ENCODE measurements at places on chromosomes 4 and X.

DNA sequence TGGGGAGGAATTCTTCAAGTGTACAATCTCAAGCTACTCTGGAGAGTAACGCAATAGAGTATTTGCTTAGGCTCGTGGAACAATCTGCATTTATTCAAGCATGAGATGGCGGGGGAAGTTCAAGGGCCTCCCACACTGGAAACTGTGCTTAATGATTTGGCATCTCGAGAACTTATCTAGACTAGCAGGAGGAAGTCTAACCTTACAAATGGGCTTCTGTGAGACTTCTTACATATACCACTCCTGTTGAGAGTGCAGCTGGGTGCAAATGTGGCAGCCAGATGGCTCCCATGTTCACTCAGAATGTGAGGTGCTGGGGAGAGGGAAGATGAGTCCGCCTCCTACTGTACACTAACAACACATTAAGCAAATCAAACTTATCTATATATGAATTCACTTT, 29.3 kb upstream of the PTPN13 start:
- no peak for DNase-seq

- no peak for DNase-seq
These were observed 151.4 kb upstream of the USP9X start for GRCh38 chrX:40933706-40934425.

DNA sequence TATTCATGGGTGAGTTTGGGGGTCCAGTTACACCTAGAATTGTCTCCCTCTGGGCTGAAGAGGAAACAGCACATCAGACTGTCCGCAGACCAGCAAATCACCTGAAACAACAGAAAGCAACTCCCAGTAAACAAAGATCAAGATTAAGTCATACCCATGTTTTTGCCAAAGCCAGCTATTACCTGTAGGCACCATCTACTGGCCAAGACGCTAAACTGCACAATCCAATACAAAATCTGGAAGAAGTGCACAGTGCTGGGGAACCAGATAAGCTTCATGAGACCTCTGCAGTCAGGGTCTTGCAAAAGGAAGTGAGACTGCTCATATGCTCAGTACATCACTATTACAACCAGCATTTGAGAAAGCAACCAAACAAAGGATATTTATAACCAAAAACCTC, 157.5 kb upstream of the ITM2A start:
- peak; percentile 4 for DNase-seq

DNA sequence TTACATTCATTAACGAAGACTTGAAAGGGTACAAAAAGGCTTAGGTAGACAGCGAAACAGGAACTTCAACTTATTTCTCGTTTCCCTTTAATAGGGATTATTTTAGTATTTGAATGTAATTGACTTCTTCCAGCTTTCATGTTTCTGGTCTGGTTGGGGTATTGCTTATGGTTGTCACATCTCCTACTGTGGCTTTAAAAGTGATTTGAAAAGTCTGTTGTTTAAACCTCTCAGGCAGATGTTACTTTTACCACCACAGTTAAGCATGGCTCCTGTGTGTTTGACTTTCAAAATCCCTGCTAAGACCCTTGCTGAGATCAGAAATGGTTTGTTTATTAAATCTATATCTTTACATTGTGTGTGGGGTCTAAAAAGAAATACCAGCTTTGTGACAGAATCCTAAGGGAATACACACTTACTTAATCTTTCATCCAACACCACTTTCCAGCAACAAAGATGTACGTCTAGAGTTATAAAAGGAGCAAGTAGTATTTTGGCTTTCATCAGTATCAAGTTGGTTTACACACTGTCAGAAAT, 661.2 kb downstream of the FAT4 start:
- DNase-seq, result no peak

DNA sequence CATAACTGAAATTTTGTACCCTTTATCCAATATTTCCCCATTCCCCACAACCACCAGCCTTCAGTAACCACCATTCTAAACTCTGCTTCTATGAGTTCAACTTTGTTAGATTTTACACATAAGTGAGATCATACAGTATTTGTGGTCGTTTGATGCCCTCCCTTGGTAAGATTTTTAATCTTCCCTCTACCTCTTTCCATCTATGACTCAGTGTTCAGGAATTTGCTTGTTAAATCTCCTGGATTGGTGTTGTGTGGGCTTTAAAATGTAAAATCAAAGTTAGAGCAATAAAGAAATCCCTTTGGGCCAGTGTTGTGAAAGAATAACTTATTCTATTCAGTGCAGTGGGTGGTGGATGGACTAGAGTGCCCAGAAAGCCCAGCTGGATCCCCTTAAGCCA, 37.4 kb downstream of the SLC16A2 start:
- peak; percentile 62 for DNase-seq

DNA sequence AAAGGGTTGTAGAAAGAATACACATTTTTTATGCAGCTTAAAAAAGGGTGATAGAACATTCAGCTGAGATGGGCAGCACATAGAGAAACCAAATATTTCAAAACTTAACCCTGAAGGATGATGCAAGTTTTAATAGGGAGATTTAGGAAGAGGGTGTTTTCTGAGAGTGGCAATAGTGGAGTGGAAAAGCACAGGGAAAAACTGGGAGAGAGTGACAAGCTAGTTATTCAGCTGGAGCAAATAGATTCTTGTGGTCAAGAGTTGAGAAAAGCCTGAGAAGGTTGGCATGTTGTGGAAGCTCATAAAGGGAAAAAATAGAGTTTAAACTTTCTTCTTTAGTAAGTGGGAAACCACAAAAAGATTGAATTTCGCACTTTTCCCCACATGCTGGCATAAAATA, 359.6 kb upstream of the PITX2 start:
- DNase-seq, result no peak

DNA sequence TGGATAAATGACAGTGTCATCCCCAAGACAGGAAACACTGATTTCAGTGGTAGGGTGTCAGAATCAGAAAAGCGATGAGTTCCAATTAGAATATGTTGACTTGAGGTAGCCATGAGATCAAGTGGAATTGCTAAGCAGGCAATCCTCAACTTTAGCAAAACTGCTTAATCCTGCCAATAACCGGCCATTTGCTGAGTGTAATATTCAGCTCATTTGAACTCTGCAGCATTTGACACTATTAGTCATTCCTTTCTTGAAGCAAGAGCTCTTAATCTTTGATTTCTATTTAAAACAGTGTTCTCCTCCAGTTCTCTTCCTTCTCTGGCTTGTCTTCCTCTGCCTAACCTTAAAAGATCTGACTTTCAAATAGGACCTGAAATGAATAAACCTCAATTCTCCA, 68.7 kb upstream of the DCLK2 start:
- no peak for DNase-seq

DNA sequence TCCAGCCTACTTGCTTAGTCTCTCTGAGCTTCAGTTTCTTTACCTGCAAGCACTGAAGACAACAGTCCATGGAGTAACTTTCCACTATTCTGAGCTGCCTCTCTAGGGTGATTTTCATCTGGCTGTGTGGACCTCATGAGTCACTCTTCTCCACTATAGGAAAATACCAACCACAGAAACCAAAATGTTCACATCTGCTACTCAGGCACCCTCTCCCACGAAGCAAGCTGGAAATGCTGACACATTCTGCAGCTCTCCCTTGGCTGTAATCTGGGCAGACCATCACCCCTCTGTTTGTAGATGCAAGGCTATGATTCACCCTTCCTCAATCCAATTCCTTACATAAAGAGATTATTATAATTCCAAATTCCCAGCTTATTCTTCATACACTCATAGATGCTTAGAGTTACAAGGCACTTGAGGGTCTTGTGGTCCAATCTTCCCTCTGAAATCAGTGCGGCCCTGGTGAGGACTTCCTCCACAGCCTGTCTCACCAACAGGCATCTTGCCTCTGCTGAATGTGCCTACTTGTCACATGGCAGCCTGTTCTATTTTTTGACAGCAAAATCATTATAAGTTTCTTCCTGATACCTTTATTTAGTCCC, 97.0 kb upstream of the LNX1 start:
- peak; percentile 93 for DNase-seq

DNA sequence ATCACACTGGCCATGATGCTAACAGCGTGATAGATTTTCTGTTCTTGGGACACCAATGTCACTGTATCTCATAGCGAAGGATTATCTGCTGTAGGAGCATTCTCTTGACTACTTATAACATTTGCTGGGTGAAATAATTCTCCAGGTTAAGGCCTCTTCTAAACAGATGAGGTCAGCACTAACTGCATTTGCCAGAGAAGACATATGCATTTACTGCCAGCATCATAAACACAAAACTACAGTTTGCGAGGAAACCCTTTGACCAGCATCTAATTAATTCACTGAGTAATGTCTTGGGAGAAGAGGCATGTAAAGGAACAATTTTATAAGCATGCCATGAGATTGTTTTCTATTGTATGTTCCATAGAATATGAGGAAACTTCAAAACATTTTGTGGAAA, 13.9 kb downstream of the TBC1D1 start:
- DNase-seq, result no peak

DNA sequence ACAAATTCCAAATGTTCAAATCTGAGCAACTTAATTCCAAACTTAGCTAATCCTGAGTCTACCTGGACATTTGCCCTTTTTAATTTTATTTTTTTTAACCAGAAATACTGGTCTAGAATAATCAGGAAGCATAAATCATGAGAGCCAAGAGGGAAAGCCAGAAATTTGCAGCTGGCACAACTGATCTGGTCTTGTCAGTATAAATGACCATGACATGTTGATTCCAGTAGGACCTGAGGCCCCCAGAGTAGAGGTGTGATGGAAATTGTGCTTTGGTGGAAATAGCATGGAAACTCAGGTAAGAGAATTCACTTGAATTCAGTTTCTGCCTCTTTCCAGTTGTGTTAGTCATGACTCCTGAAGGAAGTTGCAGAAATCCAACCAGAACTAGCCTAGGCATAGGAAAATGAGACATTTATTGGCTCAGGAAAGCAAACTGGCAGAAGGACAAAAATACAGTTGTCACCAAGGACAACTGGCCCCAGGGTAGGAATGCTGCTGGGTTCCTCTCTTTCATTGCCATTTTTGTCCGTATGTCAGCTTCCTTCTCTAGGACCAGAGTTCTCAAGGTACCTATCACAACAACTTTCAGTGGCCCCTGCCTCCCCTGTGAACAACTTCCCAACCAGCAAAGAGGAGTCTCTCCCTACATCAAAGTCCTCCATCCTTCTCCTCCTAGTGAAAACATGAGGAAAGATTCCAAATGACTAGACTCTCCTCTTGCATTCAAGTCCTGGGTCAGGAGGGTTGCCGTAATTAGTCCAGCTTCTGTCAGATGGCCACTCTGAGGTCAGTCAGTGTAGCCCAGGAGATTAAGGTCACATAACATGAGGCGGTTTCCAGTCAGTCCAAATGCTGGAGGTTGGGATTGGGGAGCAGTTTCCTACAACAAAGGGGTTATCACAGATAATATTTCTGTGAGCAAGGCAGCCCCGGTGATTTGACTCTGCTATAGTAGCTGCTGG, 29.3 kb upstream of the MYOZ2 start:
- no peak for DNase-seq

DNA sequence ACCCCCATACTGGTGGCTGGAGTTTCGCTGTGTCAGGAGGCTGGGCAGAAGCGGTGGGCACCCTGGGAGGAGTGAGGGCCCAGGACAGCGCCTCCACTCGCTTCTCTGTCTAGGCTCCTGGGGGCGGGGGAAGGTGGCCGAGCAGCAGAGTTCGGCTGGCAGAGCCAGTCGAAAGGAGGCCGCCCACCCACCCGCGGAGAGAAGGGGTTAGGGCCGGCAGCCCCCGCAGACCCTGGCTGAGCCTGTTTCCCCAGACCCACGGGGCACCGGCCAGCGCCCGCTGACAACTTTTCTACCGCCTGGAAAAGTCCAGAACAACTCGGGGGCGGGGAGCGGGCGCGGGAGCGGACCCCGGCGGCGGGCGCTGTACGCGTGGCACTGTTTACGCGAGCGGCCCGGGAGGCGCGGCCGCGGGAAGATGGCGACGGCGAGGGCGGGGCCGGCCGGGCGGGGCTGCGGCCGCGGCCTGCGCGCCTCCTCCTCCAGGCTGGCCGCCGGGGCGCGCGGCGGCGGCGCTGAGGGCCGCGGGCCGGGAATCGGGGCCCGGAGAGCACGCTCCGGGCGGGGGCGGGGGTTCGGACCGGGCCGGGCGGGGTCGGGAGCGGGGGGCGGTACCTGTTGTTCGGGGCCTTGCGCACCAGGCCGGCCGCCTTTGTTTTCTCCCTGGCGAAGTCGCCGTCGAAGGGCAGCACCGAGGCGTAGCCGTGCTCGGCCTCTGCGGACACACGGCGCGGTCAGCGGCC, 628 bp downstream of the MXD4 start:
- peak; percentile 54 for DNase-seq

- DNase-seq, result no peak
These were observed 837.9 kb upstream of the LCORL start for GRCh38 chr4:18859468-18859867.

DNA sequence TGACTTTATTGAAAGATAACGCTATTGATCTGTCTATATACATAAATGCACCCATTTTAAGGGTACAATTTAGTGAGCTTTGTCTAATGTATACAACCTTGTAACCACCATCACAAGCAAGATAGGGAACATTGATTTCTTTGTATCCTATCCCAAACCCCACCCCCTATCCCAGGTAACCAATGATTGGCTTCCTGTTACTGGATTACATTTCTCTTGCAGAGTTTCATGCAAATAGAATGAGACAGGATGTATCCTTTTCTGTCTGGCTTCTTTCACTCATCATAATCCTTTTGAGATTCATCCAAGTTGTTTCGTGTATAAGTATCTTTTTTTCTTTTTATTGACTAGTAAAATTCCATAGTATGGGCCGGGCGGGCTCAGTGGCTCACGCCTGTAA, 1.6 kb upstream of the GRIPAP1 start:
- DNase-seq, result no peak

- no peak for DNase-seq
These were observed 182.7 kb downstream of the KDR start for GRCh38 chr4:54942721-54943120.

DNA sequence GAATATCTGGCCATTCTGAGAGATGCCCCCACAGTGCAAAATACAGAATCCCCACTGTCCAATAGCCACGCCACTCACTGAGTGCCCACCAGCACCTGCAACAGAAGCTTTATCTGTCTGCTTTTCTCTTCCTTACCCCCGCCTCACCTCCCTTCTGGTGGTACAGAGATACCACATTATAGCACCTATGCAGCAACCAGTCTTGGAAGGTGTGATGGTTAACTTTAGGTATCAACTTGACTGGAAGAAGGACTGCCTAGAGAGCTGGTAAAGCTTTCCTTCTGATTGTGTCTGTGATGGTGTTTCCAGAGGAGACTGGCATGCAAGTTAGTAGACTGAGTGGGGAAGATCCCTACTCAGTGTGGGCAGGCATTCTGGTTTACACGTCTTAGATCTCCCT, 61.8 kb upstream of the TXK start:
- DNase-seq, result no peak
